Panc1 (cell line): ENCODE measurements at places on chromosomes 11 and 22.

DNA sequence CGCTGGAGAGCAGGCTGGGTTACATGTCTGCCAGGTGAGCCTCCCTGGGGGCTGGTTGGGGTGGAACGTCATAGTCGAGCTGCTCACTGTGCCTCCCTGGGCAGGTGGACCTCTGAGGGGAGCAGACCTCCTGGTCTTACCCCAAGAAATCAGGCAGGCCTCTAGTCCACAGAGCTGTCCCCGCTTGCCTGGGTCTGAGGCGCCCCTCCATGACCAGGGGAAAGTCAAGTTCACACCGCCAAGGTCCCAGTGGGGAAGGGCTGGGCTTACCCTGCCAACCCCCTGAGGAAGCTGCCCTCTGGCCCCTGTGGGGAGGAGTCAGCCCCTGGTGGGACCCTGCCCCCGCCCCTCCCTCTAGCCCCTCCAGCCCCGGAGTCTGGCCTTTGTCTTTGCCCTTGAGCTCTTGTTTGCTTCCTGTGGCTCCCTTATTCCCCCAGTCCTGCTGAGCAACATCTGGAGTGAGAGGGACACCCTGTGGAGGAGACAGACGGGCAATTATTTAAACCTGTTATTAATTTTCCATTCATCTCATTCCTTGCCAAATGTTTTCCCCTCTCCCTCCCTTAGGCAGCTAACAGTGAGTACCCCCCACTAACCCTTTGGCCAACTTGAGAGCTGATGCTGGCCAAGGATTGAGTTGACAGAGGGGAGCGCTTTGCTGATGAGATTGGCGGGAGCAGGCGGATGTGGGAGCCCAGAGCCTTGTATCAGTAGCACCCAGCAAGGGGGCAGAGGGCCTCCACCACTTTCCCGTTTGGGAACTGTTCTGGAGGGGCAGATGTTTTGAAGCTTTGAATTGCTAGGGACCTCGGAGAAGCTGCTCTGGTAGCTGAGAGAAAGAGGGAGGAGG is 83.4 kb downstream of the CEP164 start:
- no peak for DNase-seq

DNA sequence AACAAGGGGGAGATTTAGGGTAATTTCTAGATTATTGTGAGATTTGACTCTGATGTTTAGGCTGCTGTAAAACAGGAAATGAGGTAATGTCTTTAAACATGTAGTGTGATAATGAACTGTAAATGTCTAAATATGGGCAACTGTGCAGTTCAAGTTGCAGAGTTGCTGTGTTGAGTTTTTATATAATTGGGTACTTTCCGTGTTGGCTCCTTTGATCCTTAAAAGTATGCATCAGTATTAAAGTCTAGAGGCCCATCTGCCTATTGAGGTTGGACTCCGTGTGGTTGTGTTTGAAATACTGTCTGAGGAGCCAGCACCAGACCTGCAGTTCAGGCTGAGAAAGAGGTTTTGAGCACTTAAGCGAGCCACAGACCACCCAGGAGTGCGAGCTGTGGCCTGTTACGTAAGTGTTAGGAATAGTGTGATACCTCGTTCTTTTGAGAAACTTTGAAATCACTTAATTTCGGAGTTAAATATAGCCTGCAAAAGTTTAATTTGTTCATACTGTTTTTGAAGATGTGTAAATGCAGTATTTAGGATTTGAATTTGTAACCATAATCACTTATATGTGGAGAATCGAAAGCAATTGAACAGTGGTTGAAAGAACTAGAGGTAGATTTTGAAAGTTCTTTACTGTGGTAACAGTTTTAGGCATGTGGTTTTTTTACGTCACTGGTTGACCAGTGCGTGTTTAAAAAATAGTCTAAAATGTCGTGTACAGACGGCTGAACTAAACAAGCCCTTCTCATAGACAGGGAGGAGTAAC is 9.0 kb downstream of the FAM118A start:
- DNase-seq = no peak

GRCh38 chr11:11608783-11609232 is 13.0 kb downstream of the GALNT18 start:
- no peak for DNase-seq

- DNase-seq = no peak
Observed at GRCh38 chr11:18710545-18710944, 12.0 kb downstream of the TMEM86A start.

- no peak for DNase-seq
Observed at GRCh38 chr22:20459152-20459542, 21.5 kb upstream of the SCARF2 start.

GRCh38 chr11:77619576-77620198 is 17.9 kb downstream of the CLNS1A start:
- peak; percentile 64 for DNase-seq

GRCh38 chr11:117256573-117256972 is 24.1 kb downstream of the RNF214 start:
- DNase-seq = no peak

GRCh38 chr11:111379602-111380136 is 594 bp upstream of the POU2AF1 start:
- no peak for DNase-seq

DNA sequence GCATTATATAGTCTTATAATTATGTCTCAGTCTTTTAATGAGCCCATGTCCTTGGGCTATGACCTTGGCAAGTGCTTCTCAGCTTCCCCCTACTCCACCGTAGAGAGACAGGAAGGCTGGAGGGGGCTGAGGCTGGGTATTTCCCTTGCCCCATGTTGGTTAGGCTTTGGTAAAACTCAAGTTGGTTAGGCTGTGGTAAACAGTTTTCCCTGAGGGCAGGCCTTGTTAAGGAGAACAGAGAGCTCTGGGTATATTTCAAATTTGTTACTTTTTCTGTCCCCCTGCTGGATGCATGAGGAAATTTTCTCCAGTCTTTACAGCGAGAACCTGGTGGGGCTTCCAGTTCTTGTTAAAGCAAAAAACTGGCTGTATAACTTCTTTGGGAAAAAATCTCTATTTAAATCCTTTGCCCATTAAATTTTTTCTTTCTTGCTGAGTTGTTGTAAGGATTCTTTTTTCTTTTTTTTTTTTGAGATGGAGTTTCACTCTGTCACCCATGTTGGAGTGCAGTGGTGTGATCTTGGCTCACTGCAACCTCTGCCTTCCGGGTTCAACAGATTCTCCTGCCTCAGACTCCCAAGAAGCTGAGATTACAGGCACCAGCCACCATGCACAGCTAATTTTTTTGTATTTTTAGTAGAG is 12.2 kb upstream of the DCHS1 start:
- DNase-seq = no peak

DNA sequence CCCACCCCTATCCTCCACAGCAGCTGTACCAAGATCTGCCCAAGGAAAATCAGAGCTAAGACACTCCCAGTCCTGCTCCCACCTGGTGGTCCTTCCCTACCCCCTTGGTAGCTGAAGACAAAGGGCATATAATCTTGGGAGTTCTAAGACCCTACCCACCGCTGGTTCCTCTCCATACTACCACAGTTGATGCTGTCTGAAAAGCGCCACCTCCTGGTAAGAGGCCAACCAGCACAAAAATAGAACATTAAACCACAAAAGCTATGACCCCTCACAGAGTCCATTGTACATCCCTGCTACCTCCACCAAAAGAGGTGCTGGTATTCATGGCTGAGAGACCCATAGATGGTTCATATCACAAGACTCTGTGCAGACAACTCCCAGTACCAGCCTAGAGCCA is 161.5 kb upstream of the ARHGAP42 start:
- DNase-seq = no peak

GRCh38 chr11:57363131-57364080 is 17.5 kb downstream of the PRG3 start:
- DNase-seq = no peak

DNA sequence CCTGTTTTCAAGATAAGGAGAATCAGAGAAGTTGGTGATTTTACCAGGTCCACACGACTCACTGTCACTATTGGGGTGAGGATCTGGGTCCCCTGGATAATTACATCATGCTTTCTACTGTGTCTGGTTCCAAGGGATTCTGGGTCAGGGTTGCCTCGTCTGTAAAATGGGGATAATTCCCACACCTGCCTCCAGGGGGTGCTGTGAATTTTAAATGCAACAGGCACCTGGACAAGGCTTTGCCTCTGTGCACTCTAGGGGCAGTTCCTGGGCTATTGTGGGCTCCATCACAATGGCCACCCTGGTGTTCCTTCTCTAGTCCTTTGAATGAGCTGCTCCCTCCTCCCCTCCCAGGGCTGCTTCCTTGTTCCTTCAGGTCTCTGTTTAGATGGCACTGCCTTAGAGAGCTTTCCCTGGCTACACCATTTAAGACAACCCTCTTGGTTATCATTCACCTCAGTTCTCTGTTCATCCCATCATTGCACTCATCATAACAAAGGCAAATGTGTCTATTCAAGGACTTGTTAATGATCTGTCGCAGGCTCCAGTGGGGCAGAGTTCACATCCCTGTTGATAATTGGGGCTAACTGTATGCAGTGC is 178.6 kb downstream of the MIAT start:
- peak; percentile 15 for DNase-seq
